ENCODE measurements at places on chromosomes 2 and 18.

DNA sequence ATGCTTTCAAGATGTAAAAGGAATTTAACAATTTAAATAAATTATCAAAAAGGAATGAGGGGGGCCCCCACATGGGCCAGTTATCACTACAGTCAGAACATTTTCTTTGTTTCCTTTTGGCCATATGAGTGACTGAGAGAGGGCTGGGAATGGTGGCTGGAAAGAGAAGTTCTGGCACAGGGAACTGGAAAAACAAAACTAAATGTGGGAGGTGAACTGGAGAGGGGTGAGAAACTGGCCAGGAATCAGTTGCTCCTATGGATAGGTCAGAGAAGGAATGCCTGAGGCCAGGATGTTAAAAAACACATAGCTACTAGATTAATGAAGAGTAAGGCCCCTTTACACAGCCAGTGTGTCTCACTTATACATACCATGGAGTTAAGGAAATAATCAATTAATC lies 121.0 kb downstream of the RBMS1 start:
- DNase-seq = no peak

DNA sequence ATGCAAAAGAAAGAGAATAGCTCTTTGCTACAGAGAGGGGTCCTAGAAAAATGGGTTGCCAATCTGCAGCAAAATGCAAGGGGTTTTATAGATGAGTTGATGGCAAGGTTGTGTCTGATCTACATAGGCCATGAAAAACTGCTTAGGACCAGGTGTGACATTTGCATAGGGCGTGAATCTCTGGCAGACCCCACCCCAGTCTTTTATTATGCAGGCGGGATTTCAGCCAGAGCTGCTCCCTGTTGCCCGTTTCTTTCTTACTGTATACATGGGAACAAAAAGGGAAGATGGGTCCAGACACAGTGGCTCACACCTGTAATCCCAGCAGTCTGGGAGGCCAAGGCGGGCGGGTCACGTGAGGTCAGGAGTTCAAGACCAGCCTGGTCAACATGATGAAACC lies 286.4 kb upstream of the LRRTM4 start:
- DNase-seq = no peak

DNA sequence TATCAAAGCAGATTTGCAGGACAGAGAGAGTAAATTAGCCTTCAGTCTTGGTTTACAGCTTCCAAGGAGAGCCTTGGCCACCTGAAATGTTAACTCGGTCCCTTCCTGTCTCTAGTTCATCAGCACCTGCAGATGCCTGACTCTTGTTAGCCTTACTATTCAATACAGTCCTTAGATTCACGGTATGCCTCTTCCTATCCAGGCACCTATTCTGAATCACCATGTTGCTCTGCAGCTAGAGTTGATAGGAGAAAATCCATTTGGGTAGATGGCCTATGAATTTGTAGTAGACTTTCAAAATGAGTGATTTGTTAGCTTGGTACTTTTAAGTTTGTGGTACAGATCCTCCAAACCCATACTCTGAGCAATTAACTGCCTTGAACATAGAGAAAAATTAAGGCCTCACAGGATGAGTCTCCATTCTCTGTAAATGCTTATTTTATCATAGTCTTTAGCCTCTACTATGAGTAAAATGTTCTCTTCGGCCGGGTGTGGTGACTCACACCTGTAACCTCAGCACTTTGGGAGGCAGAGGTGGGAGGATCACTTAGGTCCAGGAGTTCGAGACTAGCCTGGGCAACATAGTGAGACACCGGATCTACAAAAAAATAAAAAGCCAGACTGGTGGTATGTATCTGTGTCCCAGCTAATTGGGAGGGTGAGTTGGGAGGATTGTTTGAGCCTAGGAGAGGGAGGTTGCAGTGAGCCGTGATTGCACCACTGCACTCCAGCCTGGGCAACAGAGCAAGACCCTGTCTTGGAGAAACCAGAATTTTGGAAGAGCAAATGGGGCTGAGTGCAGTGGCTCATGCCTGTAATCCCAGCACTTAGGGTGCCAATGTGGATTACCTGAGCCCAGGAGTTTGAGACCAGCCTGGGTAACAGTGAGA lies 32.9 kb downstream of the PTCD3 start:
- DNase-seq = no peak

DNA sequence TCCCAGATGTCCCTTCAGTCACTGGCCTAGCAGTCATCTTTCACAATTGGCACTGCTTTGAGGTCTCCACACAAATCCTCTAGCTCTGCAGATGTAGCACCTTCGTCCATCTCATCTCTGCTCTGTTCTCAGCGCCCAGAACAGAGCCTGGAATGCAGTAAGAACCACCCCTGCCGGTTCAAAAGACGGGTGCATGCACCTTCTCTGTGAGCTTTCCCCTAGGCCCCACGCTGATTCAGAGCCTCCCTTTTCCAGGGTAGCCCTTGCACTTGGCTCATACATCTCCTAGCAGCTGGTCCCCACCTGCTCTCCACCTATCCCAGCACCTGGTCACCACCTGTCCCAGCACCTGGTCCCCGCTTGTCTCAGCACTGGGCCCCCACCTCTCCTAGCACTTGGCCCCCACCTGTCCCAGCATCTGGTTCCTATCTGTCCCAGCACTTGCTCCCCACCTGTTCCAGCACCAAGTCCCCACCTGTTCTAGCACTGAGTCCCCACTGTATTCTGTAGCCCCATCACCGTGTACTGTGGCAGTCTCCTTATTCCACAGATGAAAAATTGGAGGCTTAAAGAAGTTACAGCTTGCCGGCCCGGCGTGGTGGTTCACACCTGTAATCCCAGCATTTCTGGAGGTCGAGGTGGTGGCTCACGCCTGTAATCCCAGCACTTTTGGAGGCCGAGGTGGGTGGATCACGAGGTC lies 4.7 kb upstream of the KCNF1 start:
- DNase-seq = no peak

DNA sequence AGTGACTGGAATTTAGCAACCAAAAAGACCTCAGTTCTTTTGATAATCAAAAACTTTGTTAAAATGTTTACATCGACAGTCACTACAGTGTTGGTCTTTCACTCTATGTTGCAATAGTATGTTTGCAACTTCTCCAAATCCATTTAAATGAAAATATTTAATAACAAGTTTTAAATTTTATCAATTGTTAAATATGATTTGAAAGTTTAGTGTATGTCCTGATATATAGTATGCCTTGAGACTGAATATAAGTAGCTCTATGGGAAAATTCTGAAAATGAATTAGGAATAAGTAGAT lies 109.9 kb downstream of the ANKRD44 start:
- DNase-seq = no peak

GRCh38 chr2:237202288-237203030 lies 116.8 kb downstream of the COPS8 start:
- DNase-seq = no peak

- DNase-seq = no peak
These were observed 71.4 kb downstream of the TRIB2 start for GRCh38 chr2:12787891-12788801.

GRCh38 chr2:44940049-44940494 lies 1.4 kb upstream of the SIX3 start:
- DNase-seq = no peak

DNA sequence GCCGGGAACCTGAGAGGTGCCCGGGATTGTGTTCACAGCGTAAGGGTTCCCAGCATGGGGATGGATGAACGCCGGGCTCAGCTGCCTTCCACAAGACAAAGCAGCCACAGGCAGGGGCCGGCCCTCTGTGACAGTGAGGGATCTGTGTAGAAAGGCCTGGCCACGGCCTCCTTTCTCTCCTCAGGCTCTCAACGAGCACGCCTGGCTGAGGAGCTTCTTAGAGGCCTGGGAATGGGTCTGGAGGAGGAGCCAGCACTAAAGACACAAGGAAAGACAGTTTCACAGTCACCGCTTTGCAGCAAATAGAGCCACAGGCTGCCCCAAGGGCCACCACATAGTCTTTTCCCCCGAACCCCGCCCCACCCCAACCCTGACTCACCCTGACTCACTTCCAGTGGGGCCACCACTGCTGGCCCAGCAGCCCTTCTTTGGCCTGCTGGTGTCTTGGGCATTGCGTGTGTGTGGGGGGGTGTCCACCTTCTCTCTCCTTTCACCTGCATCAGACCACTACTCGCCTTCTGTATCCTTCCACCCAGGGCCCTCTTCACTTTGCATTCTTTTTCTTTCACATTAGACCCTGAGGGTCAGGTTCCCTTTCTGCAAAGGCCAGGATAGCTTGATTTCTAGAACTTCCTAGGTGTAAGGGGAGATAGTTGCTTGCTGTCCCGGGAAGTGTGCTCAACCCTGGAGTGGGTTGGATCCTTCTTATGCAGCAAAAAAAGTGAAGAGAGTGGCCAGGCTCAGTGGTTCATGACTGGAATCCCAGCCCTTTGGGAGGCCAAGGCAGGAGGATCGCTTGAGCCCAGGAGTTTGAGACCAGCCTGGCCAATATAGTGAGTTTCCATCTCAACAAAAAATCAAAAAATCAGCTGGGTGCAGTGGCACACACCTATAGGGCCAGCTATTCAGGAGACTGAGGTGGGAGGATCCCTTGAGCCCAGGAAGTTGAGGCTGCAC lies 19.3 kb upstream of the HPCAL1 start:
- no peak for DNase-seq

GRCh38 chr18:63379639-63379962 lies 12.6 kb upstream of the KDSR start:
- DNase-seq = no peak

GRCh38 chr2:96806468-96807126 lies 9.5 kb upstream of the CNNM3 start:
- DNase-seq = no peak

DNA sequence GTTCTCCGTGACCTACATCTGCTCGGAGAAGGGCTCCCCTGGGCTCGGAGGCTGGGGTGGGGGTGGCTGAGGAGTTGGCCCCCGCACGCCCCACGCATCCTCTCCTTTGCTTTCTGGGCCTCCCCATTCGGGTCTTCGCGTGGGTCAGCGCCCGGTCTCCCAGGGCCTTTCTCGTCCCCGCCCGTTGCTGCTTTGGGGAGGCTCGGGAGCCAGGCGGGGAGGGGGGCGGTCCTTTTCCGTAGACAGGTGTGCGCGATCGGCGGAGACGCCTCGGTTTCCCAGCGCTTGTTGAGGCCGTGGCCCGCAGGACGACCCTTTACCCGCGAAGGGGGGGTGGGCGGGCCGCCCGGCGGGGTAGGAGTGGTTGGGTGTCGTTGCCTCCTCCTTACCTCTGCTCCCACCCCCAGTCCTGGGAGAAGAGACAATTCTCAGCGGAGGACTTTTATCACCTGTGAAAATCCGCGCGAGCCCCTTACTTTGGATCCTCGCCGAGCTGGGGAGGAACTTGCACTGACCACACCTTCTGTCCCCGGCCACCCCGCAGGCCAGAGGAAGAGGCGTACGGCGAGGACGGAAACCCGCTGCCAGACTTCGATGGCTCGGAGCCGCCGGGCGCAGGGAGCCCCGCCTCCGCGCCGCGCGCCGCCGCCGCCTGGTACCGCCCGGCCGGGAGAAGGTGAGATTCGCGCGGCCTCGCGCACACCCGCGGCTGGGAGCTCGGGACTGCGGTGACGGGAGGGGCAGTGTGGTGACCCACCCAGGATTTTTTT lies 2.6 kb downstream of the ADCYAP1 start:
- DNase-seq = no peak

- no peak for DNase-seq
These were observed 37.3 kb upstream of the REL start for GRCh38 chr2:60844105-60844504.

- no peak for DNase-seq
These were observed 409.2 kb upstream of the SPHKAP start for GRCh38 chr2:228590681-228591080.

Data from mesothelial cell of epicardium (in vitro differentiated cells).